A549 (cell line): ENCODE measurements at places on chromosomes 3 and 15.
A peak's percentile ranks its signal among the peaks of the same experiment; 100 is the strongest.

GRCh38 chr3:126263971-126264370, 83.6 kb upstream of the ALDH1L1 start:
- no peak for DNase-seq

GRCh38 chr3:18740631-18741583, 315.8 kb upstream of the SATB1 start:
- DNase-seq = no peak

GRCh38 chr3:133038089-133038730, at the start of gene TMEM108:
Gene TMEM108, plus strand, starts transcription at chr3:133038391.
- DNase-seq = peak; percentile 39

DNA sequence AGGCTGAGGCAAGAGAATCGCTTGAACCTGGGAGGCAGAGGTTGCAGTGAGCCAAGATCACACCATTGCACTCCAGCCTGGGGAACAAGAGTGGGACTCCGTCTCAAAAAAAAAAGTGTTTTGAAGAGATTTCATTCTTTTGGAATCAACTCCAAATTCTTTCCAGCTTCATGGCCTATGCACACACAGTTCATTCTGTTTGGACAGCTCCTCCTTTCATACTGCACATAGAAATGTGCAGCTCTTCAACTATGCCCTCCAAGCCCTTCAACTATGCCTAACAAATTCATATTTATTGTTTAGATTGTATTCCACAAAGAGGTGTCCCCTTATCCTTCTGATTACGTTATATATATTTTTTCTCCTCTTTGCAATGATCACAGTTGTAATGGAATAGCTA, 4.2 kb downstream of the TP53BP1 start:
- no peak for DNase-seq

- no peak for DNase-seq
Observed at GRCh38 chr3:177561769-177562392, 364.6 kb upstream of the TBL1XR1 start.

DNA sequence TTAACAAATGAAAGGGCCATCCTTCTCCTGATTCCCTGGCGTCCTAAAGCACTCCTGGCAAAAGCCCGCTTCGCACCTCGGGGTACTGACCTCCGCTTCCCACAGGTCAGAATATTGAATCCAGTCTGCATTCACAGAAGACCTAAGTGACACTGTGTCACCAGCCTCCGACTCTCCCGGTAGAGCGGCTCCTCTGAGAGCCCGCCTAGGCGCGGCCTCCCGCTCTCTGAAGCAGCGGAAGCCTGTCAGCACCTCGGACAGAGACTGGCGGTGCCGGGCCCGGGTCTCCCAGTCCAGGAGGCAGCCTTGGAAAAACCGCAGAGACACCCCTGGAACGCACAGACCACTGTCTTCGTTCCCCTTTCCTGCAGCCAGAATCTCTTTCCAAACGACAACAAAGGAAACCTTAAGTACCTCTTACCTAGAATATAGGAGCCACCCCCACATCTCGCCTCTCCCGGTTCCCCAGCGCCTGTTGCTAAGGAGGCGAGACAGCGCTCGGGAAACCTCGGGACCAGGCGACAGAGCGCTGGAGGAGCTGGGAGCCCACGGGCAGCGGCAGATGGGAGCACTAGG, 1.2 kb downstream of the GABRB3 start:
- DNase-seq = peak; percentile 52

DNA sequence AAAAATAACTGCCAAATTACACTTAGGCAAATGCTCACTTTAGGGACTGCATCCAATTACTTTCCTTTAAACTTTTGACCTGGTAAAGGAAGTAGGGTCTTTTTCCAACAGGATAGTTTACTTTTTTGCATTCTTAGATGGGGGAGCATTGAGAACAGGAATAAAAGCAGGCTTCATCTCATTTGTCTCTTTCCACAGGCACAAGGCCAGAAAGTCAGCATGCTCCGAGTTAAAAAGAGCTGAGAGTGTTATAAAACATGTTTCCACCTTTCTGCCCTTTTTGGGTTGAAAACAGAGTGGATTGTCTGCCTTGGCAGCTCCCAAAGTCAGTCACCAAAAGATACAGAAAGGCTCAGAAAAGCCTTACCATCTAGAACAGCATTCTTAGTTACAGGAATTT, 404.9 kb upstream of the ALCAM start:
- DNase-seq = no peak

- DNase-seq = no peak
Observed at GRCh38 chr3:99250272-99250671, 348.8 kb upstream of the DCBLD2 start.

DNA sequence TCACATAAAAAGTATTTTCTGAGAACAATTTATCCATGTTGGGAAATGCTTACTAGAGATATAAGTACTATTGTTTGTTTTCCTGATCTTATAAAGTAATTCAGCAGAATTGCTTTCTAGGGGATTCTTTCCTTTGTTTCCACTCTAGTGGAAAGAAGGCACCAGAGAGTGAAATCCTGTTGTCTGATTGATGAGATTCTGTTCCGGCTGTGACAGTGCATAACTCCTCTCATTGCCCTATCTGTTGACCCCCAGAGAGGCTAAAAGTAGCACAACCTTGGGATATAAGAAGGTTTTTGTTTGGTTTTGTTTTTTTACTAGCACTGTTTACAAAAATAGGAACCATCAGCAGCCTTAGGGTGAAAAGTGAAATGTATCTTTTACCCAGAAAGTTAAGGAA, 114.1 kb downstream of the ALCAM start:
- DNase-seq = no peak

DNA sequence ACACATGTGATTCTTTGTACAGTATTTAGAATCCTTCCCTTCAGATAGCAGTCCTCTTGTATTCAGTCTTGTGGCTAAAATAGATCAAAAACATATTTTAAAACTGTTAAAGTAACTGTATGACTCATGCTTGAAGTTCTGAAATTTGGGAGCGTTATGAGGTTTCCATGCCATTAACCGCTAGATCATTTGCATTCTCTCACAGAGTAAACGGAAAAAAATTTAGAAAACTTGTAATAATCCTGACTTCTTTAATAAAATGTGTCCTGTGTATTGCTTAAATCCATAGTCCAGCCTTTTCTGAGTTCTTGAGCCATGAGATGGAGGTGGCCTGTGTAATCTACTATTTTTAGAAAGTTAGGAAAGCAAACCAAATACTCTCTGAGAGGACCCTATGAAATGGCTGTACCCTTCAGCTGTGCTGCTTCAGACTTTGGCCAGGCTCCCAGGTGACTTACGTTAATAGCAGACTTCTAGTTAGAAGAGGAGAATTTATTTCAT, 33.8 kb downstream of the MBNL1 start:
- peak; percentile 29 for DNase-seq

DNA sequence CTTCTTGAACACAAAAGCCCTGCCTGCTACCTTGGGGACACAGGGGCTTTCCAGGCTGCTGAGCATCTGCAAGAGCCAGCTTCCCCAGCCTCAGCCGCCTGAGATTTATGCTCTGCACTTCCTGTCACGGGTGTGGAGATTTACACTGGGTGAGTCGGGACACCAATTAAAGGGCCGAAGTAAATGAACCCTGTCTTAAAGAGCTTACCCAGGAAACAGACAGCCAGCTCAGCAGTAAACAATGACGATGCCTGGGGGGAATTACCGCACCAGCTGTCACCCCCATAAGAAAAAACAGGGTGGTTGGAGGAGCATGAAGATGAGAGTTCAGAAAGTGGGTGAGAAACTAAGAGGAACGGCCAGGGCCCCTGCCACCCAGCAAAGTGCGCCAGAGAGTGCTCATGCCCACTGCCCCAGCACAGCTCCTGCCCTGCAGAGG, 37.5 kb upstream of the IQSEC1 start:
- no peak for DNase-seq

DNA sequence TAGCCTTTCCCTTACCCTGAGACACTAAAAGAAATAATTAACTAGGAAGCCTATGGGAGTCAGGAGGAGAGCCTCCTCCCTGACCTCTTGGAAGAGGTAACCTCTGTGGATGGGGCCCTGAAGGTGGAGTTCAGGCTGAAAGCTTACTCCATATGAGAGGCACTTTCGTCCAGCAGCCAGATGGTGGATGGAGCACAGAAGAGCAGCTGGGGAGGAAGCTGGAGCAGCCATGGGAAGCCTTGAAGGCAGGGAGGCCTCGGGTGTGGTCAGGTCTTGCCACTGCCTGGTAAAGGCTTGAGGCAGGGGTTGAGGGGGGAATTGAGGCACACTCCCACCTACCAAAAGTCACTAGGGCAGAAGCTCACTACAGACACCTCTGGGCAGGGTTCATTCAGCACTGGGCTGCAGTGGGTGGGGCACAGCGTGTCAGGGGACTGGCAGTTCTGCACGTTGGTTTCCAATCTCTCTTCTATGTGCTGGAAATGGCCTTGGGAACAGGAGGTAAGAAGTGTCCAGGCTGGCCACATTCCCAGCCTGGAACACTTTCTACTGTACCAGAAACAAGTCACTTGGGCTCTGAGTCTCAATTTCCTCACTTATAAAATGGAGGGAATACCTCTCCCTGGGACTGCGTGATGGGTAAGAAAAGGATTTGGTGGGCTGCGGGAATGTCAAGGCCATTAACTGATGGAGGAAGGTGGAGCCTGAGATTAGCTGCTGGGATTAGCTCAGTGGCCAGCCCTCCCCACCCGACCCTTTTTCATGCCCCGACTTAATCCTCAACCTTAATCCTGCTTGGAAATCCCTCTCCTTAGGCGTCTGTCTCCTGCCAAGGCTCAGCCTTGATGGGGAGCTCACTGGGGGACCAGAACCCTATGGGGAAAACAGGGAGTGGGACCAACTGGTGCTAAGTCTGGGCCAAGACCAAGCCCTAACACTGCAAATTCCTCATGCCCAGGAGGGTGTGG, 5.4 kb downstream of the PCBP4 start:
- no peak for DNase-seq

DNA sequence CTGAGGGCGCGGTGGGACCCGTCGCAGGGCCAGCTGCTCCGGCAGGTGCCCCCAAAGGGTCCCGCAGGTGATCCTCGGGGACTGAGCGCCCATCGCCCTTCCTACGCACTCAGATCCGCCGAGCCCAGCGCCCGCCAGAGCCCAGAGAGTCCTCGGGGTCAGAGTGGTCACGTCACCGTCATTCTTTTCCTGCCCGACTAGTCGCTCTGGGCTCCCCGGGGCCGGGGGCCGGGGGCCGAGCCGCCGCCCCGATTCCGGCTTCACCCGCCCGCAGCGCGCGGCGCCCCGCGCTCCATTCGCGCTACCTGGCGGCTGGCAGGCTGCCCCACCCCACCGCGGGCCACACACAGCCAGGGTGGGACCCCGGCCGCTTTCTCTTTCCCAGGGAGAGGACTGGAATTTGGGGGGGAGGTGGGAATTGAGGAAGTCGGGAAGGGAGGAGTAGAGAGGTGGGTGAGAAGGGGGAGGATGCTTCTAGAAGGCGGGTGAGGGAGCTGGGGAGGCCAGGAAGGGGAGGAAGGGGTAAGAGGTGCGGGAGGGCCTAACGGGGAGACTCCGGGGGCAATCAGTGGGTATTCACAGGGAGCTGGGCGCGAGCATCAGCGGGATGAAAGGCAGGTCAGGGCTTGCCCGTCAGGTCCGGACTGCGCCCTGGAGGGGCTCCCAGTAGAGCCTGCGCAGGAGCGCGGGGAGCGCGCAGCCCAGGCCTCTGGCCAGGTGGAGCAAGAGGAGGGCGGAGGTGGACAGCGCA, 36.1 kb upstream of the EPHB3 start:
- no peak for DNase-seq

GRCh38 chr3:71806736-71807135, 21.8 kb upstream of the PROK2 start:
- no peak for DNase-seq

DNA sequence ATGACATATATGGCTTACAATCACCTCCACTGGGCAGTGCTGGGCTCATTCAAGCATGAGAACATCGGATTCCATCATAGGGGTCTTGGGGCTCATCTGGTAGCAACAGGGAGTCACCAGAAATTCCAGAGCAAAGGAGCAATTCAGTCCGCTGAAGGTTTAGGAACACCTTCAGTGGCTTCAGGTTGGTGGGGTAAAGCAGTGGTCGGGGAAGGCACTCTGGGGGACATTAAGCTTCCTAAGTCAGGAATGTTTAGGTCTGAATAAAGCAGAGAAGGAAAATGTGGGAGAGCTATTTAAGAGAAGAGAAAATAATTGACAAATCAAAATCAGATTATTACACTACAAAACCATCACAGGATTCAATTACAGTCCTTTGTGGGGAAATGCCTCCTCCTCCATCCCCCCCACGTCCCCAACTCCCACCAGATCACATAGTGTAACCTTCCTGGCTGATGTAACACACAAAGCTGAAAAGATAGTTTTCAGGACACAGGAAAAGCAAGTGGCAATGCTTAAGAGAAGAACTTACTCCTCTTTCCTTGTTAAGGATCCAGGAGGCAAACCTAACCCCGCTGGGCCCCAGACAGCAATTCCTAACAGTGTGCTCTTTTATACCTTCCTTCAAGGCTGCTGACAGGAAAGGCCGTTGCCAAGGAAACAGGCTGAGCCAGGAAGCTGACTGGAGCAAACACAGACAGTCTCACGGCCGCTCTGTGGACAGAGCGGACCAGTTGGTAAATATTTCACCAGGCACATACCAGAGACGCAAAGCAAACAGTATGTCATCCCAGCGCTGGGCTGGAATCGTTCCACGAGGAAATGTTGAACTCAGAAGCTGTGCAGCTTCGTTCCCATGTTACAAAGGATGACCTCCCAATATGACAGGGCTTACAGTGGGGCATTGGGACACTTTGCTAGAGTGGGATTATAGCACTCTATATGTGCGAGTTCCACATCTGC, 57.5 kb upstream of the LMCD1 start:
- DNase-seq = peak; percentile 100

GRCh38 chr15:44023176-44023575, 171.9 kb downstream of the FRMD5 start:
- DNase-seq = no peak

DNA sequence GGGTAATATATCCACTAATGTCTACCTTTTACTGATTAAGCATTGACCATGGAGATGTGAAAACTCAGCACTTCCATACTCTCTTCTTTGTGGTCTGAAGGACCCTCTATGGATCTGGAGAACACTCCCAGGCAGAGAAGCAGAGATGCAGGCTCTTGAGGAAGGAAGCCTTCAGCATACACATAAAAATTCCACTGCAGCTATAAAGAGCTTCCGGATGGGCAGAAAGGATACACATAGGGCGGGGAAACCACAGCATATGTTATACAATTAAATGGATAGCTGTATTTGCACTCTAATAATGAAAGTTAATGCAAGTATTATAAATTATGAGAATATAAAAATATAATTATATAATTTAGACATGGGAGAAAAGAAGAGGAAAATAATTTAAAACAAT, 1258.2 kb upstream of the ALCAM start:
- DNase-seq = no peak

DNA sequence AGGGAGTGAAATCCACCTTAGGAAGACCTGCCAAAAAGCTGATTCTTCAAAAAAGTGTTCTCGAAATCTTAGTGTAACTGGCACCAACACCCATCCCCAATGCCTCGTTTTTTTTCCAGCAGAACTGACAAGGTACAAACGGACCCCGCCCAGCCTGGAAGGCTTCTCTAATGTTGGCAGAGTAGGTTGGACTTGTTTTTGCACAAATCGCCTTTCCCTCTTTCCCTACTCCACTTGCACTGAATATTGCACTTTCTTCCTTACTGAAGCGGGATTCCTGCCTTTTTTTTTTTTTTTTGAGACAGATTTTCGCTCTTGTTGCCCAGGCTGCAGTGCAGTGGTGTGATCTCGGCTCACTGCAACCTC, 544 bp upstream of the TIMMDC1 start:
- DNase-seq = peak; percentile 19

- peak; percentile 78 for DNase-seq
Observed at GRCh38 chr3:159763011-159763601, 225.5 kb upstream of the IL12A start.
